ENCODE measurements at places on chromosomes 4 and X.
A peak's percentile ranks its signal among the peaks of the same experiment; 100 is the strongest.

DNA sequence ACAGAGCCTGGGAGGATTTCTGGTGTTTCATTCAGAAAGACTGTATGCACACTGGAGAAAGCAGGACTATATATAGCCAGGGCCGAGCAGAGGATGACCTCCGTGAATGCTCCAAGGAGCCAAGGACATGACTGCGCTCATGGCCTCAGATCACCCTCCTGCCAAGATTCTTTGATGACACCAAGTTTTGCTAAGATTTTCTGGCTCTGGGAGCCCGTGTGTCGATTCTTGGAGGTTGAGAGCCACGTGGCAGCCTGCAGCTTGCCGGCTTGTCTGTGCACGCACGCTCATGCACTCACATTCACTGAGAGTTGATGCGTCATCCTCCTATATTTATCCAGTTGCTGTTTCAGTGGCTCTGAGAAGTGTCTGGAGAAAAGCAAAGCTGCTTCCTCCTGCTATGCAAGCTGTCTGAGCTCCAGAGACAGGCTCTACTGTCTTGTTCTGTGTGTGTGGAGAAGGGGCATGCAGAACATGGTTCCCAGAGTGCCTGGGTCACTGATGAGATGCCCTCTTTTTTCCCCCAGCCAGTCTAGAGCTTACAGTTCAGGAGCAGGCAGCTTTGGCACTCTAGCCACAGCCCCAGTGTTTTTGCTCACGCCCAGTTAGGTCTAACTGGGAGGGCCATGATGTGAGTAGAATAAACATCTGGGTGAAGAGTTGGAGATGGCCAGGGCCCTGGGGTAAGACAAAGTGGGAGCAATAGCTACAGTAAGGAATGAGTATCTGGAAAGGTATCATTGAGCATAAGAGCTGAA is 64.9 kb upstream of the SCOC start:
- no peak for DNase-seq

- DNase-seq: no peak
Measured at GRCh38 chrX:12700745-12701144, 90.5 kb upstream of the PRPS2 start.

- DNase-seq: no peak
Measured at GRCh38 chr4:187491959-187492358, 503.6 kb upstream of the ZFP42 start.

DNA sequence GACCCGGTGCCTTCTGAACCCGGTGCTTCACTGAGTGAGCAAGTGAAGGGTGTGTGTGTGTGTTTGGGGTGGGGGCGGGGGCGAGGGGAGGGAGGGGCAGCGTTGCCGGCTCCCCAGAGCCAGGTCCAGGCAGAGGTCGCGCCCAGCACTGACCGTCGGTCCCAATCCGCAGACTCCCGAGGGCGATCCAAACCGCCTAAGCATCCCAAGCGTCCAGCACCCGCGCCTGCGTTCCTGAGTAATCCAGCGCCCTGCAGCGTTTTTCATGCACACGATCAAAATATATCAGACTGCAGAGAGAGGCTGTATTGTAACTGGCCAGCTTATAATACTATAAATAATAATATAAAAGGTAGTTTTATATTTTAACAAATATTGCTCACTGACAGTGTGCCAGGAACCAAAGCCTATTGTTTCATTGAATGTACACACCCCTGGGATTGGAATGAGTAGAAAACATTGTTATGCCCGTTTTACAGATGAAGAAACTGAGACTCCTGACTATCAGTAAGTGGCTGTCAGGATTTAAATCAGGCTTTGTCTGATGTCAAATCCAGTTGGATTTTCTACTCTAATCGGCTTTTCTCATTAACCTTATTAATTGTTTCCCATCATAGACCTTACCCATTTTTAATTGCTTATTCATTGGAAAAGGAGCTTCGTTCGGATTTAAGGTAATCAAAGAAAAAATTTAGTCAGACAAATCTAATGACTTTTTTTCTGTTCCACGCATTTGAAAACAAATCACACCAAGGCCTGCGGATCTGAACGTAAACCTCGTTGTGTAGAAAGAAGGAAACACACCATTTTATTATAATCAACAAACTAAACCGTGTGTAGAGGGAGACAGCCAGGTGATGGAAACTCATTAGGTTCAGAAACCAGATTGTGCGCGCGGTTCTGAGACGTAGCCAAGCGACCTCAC is 4.0 kb upstream of the NKX3-2 start:
- no peak for DNase-seq

- DNase-seq: peak; percentile 0
Measured at GRCh38 chrX:19225909-19226308, 103.6 kb upstream of the ADGRG2 start.

DNA sequence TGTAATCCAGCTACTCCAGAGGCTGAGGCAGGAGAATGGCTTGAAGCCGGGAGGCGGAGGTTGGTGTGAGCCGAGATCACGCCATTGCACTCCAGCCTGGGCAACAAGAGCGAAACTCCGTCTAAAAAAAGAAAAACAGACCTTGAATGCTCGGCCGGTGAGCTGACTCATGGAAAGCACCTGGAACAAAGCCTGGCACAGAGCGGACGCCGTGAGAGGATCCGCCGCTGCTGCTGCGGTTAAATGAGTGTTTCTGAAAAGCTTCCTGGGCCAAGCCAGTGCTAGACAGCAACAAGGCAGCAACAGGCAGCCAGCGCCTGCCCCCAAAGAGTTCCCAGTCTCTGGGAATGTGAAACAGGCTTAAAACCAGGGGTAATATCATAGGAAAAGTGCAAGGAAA is 186.4 kb downstream of the AFAP1 start:
- no peak for DNase-seq

Data from CD4-positive, alpha-beta T cell treated with Interleukin-15 for 4 hours (primary cell).